Stimulated activated CD8-positive, alpha-beta memory T cell treated with anti-CD3 and anti-CD28 coated beads, Interleukin-4, amount 100 ng/mL, for 24 hours (primary cell): ENCODE measurements at places on chromosomes 5 and 9.

GRCh38 chr9:94656200-94656599 lies 16.9 kb upstream of the FBP1 start:
- no peak for DNase-seq

- DNase-seq: peak; percentile 64
Measured at GRCh38 chr5:146533260-146533857, 17.4 kb upstream of the GPR151 start.

DNA sequence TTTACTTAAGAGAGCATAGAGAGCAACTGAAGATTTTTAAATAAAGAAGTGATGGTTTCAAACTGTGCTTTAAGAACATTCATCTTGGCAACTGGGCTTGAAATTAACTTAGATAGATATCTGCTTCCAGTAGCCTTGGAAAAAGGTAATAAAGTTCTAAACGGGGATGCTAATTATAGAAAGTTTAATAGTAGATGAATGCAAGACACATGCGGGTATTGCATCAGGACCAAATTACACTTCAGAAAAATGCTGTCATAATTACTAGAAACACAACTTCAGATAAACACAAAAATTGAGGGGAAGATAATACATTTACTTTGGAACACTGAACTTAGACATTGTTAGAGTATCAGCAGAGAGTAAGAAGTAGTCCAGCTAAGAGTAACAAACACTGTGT lies 227.7 kb upstream of the SNX2 start:
- no peak for DNase-seq

GRCh38 chr9:117415358-117415914 lies 579 bp upstream of the ASTN2 start:
- DNase-seq: no peak

DNA sequence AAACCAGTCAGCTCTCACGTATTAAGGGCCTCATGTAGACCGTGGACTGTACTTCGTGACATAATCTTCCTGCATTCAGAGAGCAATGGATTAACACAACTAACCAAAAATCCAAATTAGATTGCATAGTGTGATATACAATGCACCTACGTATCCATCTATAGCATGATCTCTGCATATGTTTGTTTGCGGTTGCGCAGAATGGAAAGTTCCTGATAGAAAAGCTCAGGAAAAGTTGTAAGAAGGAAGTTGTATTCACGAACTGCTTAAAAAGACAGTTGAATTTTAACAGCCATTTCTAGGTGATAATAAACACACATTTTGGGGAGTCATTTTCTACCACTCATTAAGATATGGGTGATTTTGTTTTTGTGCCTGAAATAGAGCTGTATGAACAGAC lies 869.0 kb downstream of the TLE4 start:
- DNase-seq: no peak

DNA sequence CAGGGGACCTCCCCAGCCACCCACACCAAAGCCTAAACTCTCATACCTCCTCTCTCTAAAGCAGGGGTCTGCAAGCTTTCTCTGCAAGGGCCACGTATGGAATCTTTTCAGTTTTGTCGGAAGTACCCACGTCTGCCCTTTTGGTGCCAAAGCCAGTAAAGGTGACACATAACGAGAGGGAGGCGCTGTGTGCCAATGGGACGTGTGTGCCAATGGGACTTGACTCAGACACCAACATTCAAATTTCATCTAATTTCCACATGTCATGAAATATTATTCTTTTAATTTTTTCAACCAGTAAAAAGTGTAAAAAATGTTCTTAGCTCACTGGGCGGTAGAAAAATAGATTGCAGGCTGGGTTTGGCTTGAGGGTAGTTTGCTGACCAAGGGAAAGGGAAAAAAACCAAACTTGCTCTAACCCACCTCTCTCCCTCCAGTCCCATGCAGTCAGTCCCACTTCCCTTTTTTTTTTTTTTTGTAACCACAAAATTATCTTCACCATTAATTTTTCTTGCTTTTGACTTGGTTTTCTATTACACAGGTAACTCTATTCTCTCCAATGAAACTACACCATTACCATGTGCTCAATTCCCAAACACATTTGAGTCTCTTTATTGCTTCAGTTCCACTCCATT lies 25.5 kb downstream of the OR2V1 start:
- DNase-seq: no peak

GRCh38 chr9:91055845-91056244 lies 254.2 kb downstream of the SYK start:
- no peak for DNase-seq

DNA sequence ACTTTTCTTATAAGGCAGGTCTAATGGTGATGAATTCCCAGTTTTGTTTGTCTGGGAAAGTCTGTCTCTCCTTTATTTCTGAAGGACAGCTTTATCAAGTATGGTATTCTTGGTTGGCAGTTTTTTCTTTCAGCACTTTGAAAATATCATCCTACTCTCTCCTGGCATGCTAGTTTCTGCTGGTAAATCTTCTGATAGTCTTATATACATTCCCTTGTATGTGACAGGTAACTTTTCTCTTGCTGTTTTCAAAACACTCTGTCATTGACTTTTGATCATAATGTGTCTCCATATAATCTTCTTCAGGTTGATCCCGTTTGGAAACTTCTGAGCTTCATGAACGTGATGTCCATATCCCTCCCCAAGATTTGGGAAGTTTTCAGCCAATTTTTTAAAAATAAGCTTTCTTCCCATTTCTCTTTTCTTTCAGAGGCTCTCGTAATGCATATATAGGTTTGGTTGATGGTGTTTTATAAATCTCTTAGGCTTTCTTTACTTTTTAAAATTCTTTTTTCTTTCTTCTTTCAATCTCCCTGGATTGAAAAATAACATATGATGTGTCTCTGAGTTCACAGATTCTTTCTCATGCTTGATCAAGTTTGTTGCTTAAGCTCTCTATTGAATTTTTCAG lies 22.5 kb upstream of the GRAMD2B start:
- DNase-seq: no peak

DNA sequence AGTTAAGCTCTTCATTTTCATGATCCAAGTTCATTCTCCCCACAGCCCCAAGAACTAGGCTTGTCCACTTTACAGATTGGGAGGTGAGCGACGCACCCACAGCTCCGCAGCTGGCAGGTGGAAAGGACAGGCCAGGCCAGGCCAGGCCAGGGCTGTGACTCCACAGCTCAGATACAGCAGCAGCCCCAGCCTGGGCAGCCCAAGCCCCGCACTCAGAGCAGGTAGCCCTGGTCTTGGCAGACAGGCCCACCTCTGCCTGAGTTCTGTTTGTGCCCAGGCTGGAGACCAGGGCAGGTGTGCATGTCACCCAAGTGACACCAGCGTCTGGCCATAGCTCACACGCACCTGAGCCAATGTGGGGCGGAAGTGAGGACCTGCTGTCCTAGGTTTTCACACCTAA lies 124.7 kb downstream of the WNK2 start:
- no peak for DNase-seq

GRCh38 chr5:75059912-75060545 lies 7.7 kb upstream of the GCNT4 start:
- no peak for DNase-seq

GRCh38 chr5:163910226-163910625 lies 404.8 kb downstream of the MAT2B start:
- no peak for DNase-seq

- no peak for DNase-seq
Measured at GRCh38 chr9:90053027-90053426, 448.2 kb downstream of the GADD45G start.

DNA sequence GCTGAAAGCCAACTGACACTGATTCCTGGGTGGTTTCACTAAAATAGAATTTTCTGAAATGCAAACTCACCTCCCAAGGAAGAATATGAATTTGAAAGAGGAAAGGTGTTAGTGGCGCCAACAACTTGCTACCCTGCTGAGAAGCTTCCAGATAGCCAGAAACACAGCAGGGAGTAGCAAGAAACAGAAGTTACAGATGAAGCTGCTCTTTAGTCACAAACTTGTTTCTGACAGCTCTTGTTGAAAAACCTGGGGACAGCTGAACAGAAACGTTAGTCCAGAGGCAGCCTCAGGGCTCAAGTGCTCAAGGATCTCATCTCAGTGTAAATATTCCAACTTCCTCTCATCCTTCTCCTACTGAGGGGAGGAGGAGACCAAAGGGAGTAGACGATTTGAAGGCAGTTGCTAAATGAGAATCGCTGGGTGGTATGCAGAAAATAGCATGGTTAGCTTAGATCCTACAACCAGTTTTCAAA lies 184.1 kb downstream of the PDE4D start:
- no peak for DNase-seq

DNA sequence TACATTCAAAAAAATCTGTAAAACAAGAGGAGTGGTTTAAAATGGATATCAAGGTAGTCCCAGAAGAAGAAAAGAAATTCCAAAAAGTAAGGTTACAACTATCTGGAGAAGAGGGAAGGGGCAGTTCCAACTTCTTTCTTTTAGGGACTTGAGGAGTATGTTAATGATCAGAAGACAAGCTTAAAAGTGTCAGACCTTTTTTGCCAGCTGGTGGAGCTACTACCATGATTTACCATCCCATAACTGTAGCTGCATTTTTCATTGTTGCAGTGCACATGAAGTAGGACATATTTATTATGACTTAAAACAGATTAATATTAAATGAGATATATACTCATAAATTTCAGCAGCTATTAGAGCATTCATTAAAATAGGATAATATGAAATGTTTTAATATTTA lies 158.5 kb upstream of the RGS7BP start:
- DNase-seq: no peak

DNA sequence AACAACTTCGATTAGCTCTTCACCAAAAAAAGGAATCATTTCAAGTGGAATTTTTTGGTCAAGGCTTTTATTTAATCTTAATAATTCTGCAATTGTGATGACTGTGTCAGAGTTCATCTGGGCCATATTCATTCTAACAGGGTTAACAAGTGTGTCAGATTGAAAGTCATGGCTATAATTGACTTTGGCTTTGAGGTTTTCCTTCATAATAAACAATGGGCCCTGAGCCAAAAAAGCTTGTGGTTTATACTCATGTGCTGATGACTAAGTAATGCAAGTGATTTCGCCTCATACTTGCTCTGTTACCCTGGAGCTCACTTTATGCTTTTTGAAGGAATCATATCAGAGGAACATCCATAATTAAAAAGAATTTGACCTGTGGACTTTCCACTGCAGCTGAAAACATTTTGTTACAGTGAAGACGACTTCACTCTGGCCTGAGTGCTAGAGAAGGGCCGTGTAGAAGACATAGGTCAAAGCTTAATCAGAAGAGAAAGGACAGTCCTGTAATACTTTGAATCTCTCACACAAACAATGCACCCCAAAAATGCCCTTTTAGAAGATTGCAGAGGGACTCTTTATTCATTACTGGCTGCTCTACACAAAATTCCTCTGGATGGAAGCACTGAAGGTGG lies 101.7 kb downstream of the GDNF start:
- DNase-seq: no peak

GRCh38 chr5:107383414-107383813 lies 287.3 kb downstream of the EFNA5 start:
- no peak for DNase-seq

- DNase-seq: no peak
Measured at GRCh38 chr5:54766748-54767147, 218.6 kb downstream of the ESM1 start.

DNA sequence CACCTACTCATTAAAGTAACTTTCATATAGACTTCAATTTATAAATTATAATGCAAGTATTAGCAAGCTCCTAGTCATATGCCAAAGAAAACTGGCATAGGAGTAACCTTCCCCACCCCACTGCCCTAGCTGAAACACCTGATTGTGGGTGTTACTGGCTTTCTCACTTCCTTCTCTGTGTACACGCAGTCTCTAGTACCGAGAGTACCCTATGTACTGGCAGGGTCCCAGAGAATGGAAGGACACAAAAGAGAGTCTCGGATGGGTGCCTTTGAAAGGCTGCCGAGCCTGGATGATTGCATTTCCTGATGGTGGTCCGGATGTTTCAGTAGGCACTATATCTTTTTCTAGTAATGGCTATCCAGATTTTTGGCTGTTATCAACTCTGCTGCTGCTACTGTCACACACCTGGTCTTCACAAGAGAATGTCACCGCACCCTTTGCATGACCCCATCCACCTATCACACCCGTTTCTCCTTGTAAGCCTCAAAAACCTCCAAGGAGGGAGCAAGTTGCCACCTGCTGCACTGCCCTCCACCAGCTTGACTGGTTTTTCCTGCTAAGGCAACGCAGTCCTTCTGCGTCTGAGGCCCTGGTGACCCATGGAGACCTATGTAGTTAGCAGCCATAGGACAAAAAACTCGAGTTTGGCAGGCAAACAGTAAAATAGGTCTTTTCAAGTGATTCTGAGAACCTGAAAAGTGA lies 53.8 kb upstream of the CLINT1 start:
- DNase-seq: no peak

- no peak for DNase-seq
Measured at GRCh38 chr9:21294904-21295538, 10.1 kb downstream of the IFNA5 start.

- no peak for DNase-seq
Measured at GRCh38 chr5:163631856-163632255, 126.4 kb downstream of the MAT2B start.

DNA sequence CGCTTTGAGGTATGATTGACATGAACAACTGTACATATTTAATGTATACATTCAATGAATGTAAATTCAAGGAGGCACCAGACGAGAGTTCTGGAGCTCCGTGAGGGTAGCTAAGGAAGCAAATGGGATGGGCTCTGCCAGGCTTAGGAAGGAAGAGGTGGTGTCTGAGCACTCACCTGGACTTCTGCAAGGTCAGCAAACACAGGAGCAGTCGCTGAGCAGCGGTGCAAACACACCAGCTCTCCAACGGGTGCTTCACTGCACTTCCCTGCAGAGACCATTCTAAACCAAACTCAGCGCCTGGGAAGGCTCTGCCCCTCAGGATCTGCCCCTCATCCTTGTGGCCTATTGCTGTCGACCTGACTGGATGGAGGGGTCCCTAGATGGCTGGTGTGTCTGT lies 101.5 kb downstream of the COL23A1 start:
- no peak for DNase-seq

GRCh38 chr5:155189476-155189875 lies 175.9 kb downstream of the KIF4B start:
- DNase-seq: no peak

DNA sequence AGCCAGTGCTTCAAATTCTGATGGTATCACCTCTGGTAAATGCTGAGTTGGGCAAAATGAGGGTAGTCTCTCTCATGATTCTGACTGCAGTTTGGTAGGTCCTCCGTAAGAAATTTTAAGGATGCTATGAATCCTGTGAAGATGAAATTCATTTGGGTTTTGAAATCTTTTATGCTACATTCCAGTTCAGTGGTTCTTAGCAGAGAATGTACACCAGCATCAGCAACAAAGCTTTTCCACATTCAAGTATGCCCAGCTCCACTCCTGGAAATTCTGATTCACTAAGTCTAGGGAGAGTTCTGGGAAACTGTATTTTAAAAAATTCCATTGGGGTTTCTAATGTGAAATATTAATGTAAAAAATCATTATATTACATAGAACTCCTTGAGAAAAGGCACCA lies 33.6 kb upstream of the ACOT12 start:
- no peak for DNase-seq

DNA sequence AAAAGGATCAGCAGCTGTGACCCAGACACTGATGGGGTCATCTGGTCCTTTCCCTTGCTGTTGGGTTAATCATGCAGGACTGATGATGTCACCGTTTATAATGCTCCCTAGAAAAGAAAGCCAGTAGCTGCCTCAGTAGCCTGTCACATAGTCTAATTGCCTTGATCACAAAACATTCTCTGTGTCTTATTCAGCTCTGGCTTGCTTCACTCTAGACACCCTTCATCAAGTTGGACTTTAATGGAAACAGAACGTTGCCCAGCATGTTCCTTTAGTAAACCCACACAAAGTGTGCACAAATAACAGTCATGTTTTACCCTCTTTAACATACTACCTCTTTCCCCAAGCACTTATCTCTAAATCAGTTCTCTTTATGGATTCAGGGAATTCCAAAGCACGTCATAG lies 170.8 kb downstream of the SGCD start:
- no peak for DNase-seq

GRCh38 chr9:126671381-126671831 lies 57.7 kb downstream of the LMX1B start:
- no peak for DNase-seq
